ENCODE measurements at places on chromosomes 7 and 10. TPM values are rescaled to one million over a fixed set of nuclear protein-coding genes. Genes with fewer than 3 reads are reported as not detected.

DNA sequence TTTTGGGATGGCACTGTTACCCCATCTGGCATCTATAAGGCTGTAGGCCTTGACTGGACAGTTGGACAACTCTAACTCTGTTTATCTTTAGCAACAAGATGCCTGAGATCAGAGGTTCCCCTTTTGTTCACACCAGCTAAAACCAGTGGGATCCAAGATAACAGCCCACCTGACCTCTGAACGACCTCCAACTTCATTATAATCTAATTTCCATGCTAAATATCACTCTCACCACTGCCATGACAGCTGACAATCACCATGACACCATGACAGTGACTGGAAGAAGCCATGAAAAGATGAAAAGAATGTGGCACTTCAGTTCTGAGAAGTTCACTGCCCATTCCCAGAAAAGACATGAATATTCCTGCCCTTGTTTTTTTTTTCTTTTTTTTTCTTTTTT lies 281.4 kb upstream of the TAC1 start:
- H3K36me3 ChIP-seq, result no peaks in the 10 kb centered on the region
- no peak for DNase-seq
- no peaks in the 10 kb centered on the region for H3K27me3 ChIP-seq
- no peaks in the 10 kb centered on the region for H3K4me1 ChIP-seq
- no peak overlapping the region for H3K27ac ChIP-seq
- no peak overlapping the region for H3K4me3 ChIP-seq

DNA sequence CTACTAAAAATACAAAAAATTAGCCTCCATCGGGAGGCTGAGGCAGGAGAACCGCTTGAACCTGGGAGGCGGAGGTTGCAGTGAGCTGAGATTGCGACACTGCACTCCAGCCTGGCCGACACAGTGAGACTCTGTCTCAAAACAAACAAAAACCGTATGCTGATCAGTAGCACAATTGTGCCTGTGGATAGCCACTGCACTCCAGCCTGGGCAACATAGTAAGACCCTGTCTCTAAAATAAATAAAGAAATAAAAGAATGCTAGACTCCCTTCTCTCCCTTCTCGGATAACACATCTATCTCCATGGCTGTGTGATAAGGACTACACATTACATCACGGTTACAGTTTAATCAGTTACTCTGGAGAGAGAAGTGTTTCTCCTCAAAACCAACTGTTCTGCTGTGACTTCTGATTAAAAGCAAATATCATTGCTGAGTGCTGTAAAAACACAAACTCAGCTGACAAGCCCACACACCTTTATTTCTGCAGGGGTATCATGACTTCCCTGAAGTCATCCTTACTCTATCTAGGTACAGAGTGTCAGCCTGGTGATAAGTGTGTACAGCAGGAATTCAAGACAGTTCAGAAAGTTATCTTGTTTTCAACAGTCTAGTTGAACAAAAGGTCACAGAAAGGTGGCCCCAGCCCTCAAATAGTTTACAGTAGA lies 5.3 kb upstream of the ARHGAP19 start:
- no peak overlapping the region for H3K27ac ChIP-seq
- H3K4me3 ChIP-seq, result no peak overlapping the region
- no peaks in the 10 kb centered on the region for H3K36me3 ChIP-seq
- no peak for DNase-seq
- no peaks in the 10 kb centered on the region for H3K27me3 ChIP-seq

The CYP3A4 gene
- 3,180 TPM for total RNA-seq

GRCh38 chr7:101134399-101134980 lies 7.6 kb downstream of the SERPINE1 start:
- no peaks in the 10 kb centered on the region for H3K36me3 ChIP-seq
- H3K4me3 ChIP-seq, result no peak overlapping the region
- DNase-seq, result no peak
- no peaks in the 10 kb centered on the region for H3K27me3 ChIP-seq

- H3K4me3 ChIP-seq, result no peak overlapping the region
- no peaks in the 10 kb centered on the region for H3K36me3 ChIP-seq
- no peaks in the 10 kb centered on the region for H3K4me1 ChIP-seq
- H3K27me3 ChIP-seq, result no peaks in the 10 kb centered on the region
These were observed 109.5 kb downstream of the ADCY1 start for GRCh38 chr7:45683556-45684148.

- H3K27me3 ChIP-seq, result no peaks in the 10 kb centered on the region
- no peaks in the 10 kb centered on the region for H3K36me3 ChIP-seq
- no peak overlapping the region for H3K4me3 ChIP-seq
- H3K27ac ChIP-seq, result no peak overlapping the region
- H3K4me1 ChIP-seq, result no peaks in the 10 kb centered on the region
- DNase-seq, result no peak
These were observed 74.5 kb downstream of the TEX36 start for GRCh38 chr10:125608474-125608873.

- peak; percentile 65 for DNase-seq
- no peaks in the 10 kb centered on the region for H3K27me3 ChIP-seq
- peaks cover 22% of the 10 kb centered on the region for H3K4me1 ChIP-seq
- no peak overlapping the region for H3K4me3 ChIP-seq
These were observed 54.7 kb downstream of the STEAP1B start for GRCh38 chr7:22445140-22445743.

The LBX1 gene
- total RNA-seq, result not detected

All from Peyer's patch (tissue), 4 donors.